Retina (tissue), 1 donor: ENCODE measurements at places on chromosomes 5 and 9.
A peak's percentile ranks its signal among the peaks of the same experiment; 100 is the strongest.

- DNase-seq, result no peak
Measured at GRCh38 chr5:177334155-177334551, 17.3 kb downstream of the LMAN2 start.

- no peak for DNase-seq
Measured at GRCh38 chr5:39187831-39188731, 31.3 kb downstream of the FYB1 start.

DNA sequence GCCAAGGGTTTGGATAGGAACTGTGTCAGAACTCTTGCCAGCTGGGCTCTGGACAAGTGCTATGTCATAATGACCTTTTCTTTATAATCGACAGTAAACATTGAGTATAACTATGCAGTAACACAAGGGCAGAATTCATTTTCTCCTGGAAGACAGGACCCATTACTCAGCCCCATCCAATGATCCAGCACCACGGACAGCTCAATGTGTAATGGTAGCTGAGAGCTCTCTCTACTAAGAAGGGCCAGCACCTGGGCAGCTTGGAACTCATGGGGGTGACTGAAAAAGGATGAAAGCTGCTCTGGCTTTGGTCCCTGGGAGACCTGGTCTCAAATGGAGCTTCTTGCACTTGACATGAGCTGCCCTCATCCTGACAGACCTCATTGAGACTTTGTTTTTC is 347.8 kb downstream of the TRIM32 start:
- no peak for DNase-seq

DNA sequence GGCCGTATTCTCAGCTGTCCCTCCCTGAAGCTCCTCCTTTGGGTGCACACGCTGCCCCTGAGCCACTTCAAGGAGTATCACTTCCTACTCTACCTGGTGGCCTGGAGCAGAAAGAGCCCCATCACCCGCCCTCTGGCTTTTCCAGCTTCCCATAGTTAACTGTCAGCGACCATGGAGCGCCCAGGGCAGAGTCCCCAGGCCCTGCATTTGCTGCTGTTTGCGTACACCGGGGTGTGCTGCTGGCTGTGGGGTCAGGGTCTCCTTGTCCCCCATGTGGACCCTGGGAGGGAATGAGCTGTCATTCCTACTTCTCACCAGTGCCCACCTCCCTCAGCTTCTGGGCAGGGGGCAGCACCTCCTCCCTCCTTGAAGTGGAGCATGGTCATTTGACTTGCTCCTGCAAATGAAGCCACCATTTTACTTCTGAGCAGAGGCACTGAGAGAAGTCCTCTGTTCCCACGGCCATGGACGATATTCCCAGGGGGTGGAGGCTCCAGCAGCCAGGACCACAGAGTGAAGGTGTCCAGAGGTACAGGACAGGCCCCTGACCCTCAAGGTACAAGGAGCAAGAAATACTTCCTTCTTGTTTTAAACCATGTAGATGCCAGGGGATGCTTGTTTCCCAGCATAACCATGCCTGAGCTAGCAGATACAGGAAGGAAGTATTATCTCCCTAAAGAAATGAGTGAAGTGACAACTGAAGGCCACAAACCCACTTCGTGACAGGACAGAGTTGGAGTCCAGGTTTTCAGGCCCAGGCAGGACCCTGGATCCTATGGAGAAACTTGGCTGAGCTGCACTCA is 40.6 kb upstream of the COL5A1 start:
- DNase-seq, result peak; percentile 1

DNA sequence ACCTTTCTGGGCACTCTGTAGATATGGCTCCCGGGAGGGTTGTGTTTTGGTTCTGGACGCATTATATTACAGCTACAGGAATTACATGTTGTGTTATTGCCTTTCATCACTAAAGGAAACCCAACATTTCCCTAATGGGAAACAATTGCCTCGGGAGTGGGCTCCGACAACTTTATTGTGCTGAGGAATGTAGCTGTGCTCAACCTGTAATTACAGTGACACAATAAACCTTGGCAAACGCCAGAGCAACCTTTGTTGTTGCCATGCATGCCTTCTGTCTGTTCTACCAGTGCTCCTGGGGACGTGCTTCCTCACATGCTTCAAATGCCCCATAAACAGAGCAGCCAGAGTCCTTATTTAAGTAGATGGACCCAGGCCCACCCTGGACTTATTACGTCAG is 182.4 kb downstream of the DIRAS2 start:
- DNase-seq, result no peak

- DNase-seq, result no peak
Measured at GRCh38 chr5:135826994-135827671, 7.3 kb upstream of the SLC25A48 start.

DNA sequence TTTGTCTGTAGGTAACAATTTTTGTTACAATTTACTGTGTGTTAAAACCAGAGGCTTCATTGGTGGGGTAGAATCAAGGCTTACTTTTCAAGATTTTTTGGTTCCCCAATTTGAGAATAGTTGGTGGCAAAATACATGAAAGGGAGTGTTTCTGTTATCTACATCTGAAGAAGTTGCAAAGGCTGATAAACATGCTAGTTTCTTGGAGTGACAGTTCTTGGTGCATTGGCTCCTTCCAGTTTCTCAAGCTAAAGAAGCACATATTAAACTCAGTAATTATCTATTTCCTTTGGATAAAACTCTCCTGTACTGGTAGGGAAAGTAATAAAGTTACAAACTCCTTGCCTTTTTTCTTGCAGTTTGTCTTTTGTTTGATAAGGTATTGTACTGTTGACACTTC is 5.9 kb downstream of the MACIR start:
- DNase-seq, result no peak

- DNase-seq, result no peak
Measured at GRCh38 chr9:95979446-95979845, 104.0 kb downstream of the ERCC6L2 start.

- DNase-seq, result no peak
Measured at GRCh38 chr5:74356009-74356695, 284.4 kb downstream of the ENC1 start.

DNA sequence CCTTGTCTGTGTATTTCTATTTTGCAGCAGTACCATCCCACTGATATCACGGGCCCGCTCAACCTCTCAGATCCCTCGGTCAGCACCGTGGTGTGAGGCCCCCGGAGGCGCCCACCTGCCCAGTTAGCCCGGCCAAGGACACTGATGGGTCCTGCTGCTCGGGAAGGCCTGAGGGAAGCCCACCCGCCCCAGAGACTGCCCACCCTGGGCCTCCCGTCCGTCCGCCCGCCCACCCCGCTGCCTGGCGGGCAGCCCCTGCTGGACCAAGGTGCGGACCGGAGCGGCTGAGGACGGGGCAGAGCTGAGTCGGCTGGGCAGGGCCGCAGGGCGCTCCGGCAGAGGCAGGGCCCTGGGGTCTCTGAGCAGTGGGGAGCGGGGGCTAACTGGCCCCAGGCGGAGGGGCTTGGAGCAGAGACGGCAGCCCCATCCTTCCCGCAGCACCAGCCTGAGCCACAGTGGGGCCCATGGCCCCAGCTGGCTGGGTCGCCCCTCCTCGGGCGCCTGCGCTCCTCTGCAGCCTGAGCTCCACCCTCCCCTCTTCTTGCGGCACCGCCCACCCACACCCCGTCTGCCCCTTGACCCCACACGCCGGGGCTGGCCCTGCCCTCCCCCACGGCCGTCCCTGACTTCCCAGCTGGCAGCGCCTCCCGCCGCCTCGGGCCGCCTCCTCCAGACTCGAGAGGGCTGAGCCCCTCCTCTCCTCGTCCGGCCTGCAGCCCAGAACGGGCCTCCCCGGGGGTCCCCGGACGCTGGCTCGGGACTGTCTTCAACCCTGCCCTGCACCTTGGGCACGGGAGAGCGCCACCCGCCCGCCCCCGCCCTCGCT is 1.9 kb downstream of the LRRC26 start:
- peak; percentile 54 for DNase-seq

GRCh38 chr5:176792655-176793342 is 17.6 kb upstream of the UNC5A start:
- DNase-seq, result peak; percentile 47

DNA sequence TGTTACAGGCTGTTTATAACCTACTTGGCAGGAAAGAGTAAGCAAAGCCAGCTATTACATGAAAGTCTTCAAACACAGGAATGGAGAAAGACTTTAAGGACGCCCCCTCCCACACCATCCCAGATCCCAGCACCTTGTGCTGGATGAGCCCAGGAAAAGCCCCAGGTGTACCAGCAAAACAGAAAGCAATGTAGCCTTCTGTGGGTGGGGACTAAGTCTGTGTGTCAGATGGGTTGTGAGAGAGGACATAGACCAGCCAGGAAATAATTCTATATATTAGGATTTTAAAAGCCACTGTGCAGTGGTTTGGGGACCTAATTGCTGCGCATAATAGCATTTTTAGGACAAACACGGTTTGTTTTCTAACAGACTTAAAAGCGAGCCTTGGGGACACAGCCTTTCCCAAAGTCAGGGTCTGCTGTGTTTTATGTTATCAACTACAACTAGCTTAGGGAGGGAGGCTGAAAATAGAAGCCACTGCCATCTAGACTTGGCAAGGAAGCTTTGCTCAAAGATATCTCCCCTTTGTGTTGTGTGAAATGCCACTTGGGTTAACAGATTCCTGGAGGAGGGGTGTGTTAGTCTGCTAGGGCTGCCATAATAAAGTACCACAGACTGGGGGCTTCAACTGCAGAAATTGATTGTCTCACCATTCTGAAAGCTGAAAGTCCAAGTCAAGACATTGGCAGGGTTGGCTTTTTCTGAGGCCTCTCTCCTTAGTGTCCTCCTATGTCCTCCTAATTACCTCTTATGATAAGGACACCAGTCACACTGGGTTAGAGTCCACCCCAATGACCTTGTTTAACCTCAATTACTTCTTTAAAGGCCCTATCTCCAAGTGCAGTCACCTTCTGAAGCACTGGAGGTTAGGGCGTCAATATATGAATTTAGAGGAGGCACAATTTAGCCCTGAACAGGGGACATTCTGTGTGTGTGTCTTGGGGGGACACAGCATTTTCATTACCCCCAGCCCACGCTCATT is 17.2 kb upstream of the UBE2QL1 start:
- no peak for DNase-seq

GRCh38 chr5:133750856-133751255 is 138.5 kb upstream of the FSTL4 start:
- DNase-seq, result no peak

DNA sequence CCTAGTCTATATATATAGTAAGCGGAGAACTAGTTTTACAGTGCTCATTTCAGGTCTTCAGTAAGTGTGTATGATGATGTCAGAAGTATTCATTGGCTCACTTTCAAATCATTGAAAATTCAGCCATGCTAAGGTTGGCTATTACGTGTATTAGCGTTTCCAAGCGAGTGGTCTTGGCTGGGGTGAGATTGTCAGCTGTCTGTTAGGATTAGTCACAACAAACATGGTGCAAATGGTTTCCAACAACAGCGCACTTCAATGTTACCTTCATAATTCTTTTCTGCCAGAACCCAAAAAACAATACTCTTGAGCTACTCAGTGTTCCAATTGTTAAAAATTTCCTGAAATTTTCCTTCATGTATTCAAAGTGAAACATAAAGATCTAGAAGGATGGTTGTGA is 283.0 kb downstream of the AOPEP start:
- DNase-seq, result no peak

- DNase-seq, result peak; percentile 52
Measured at GRCh38 chr5:59317023-59317773, 576.3 kb downstream of the PDE4D start.

GRCh38 chr9:136110082-136111061 is 8.3 kb downstream of the TMEM250 start:
- DNase-seq, result peak; percentile 74

DNA sequence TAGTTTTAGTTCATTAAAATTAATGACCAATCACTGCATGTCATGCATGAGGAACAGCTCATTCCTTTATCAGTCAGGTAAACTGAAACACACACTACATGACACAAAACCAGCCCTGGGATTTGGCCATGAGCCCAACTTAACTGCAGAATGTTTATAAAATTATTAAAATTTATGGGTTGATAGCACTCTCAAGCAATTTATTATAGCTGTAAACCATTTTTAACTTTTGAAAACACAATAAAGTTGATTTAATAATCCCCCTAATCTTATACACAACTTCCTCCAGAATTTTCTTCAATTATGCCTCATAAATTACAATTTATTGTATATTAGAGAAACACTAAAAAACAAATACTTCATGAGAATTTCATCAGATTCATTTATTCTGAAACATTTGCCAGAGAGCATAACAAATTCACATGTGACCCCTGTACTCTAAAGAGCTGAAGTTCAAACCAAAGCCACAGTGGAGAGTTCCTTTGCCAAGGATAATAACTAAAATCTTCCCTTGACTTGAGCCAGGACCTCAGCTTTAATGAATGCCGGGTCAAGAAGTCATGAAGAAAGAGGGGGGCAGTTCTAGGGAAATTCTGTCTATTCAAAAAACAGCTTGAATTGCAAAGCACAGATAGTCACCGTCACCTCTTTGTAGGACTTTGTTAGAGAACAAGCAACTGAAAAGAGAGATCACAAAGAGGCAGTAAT is 763.7 kb upstream of the GRAMD2B start:
- peak; percentile 19 for DNase-seq

GRCh38 chr9:134457321-134458206 is 131.3 kb downstream of the RXRA start:
- no peak for DNase-seq

DNA sequence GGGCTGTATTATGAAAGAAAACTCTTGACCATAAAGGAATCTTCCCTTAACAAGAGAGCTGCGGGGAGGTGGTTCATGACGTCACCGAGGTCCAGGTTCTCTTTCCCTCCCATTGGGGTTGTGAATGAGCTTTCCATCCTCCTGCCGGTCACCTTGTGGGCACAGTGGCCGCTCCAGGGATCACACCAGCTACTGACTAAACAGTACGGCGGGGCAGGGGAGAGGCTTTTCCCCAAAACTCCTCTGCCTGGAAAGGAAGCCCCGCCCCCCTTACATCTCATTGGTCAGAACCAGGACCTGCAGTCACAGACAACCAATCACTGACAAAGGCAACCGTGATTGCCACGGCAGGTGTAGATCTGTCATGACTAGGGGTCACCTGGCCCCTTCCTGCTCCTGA is 35.6 kb downstream of the ROR2 start:
- no peak for DNase-seq

DNA sequence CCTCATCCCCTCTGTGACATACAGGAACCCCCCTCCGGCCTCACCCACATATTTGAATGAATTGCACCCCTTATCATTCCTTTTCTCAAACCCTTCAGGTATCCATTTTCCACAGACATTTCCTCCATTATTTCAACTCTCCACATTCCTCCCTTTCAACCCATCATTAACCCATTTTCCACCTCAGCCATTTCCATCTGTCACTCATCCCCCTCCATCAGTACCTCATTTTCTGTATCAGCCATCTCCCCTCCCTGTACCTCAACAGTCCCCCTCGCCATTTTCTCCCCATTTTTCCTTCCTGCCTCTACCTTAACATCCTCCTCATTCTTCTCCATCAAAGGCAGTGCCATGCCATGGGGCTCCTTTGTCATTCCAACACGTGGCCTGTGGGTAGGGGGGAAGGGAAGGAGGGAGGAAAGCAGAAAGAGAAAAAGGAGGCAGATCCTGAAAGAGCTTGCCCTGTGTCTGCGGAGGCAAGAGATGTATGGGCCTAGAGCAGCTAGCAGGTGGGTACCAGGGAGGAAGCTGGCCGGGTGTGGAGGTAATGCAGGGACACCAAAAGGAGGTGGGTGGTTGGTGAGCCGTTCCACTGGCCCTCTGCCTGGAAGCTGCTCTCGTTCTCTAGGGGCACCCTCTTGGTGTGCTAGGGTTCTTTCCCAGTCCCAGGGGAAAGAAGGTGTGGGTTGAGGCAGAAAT is 1.5 kb downstream of the DNAJB5 start:
- no peak for DNase-seq
